ENCODE measurements at places on chromosomes 6 and 20.

GRCh38 chr20:2859330-2860121, 13.8 kb upstream of the PTPRA start:
- no peak for DNase-seq

DNA sequence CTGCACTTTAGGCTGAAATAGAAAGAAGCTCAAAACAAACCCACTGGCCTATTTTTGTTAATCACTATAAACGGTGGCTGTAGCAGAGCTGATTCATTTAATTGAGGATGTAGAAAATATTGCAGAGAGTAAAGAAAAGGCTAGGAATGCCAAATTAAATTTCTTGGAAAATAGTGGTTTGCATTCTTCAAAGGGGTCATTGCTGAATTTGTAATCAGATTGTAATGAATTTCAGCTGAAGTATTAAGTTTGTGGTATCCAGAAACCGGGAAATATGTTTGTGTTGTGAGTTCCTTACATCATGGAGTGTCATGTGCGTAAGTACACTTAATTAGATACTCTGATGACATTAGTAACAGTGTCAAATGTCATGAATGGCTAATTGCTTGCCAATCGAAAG, 203.0 kb downstream of the SAMD5 start:
- no peak for DNase-seq

- no peak for DNase-seq
These were observed 5.2 kb downstream of the OCSTAMP start for GRCh38 chr20:46545077-46545826.

GRCh38 chr6:26428206-26428605, 12.1 kb upstream of the BTN3A3 start:
- no peak for DNase-seq
